Uterus (tissue), 4 donors: ENCODE measurements at places on chromosomes 1 and 21. TPM values are rescaled to one million over a fixed set of nuclear protein-coding genes. Genes with fewer than 3 reads are reported as not detected.

Gene CD53
- total RNA-seq: 10.6 TPM

Gene MYBPHL
- not detected for total RNA-seq

Gene KDF1
- not detected for total RNA-seq

GRCh38 chr21:41695513-41695912, 71.3 kb downstream of the RIPK4 start:
- no peak for DNase-seq

DNA sequence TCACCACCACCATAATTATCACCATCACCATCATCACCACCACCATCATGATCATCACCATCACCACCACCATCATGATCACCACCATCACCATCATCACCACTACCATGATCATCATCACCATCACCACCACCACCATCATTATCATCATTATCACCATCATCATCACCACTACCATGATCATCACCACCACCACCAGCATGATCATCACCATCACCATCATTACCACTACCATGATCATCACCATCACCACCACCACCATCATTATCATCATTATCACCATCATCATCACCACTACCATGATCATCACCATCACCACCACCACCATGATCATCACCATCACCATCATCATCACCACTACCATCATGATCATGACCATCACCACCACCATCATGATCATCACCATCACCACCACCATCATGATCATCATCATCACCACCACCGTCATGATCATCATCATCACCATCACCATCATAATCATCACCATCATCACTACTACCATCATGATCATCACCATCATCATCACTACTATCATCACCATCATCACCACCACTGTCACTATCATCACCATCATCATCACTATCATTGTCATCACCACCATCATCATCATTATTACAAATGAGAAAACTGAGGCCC, 60.2 kb downstream of the TRABD2B start:
- no peak for DNase-seq

GRCh38 chr21:15653710-15654109, 76.1 kb upstream of the USP25 start:
- DNase-seq: no peak

DNA sequence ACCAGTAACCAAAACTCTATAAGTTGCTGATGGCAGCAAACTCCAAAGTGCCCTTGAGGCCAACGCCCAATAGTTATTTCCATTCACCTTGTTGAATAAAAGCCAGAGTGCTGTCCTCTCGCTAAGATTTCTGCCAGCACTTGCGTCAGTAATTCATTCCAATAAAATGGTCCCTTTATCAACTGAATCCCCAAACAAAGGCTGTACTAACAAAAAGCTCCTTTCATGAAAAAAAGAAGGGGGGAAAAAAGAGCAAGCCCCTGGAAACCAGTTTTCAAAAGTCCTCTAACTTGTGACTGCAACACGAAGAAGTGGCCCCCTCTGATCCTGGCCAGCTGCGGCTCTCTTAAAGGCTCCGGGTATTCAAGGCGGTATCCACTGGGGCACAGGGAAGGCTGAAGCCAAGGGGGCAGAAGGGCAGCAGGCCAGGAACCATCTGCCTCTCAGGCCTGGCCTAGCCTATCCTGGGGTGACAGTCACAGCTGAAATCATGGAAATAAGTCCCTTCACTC, 55.8 kb upstream of the ZNF326 start:
- DNase-seq: no peak

GRCh38 chr1:188826800-188827199, 1650.9 kb downstream of the BRINP3 start:
- DNase-seq: no peak

- no peak for DNase-seq
These were observed 19.4 kb upstream of the CASZ1 start for GRCh38 chr1:10815858-10816195.
